Astrocyte of the spinal cord (primary cell): ENCODE measurements at places on chromosomes 7 and 10.

DNA sequence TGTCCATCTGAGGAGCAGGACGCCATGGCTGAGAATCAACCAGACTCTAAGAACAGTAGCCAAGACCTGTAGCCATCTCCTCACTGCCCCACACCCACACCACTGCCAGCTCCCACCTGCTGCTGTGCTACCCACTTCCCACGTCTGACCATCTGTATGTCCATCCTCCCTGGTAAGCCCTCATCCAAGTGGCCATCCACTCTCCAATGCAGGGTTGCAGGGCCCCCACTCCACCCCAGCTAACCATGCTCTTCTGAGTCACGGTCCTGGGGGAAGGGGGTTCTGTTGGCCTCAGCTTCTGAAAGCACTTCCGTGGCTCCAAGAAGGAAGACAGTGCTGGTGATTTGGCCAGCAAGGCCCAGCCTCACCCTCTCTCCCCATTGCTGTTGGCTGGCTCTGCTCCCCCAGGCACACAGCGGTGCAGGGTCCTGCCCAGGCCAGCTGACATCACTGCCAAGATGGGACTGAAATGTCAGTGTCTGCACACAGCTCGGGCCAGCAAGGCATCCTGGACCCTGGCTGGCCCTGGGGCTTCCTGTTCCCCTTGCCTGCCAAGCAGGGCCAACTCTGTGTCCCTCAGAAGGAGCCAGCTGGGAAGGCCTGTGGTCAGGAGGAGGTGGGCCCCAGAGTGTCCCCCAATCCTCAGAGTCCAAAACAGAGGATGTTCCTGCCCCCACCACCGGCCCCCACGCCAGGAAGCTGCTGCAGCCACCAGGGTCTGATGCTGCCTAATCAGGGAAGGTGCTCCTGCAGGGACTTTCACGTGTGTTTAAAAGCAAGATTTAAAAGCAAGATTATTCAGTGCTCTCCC is 17.5 kb downstream of the RASGEF1A start:
- DNase-seq: no peak

DNA sequence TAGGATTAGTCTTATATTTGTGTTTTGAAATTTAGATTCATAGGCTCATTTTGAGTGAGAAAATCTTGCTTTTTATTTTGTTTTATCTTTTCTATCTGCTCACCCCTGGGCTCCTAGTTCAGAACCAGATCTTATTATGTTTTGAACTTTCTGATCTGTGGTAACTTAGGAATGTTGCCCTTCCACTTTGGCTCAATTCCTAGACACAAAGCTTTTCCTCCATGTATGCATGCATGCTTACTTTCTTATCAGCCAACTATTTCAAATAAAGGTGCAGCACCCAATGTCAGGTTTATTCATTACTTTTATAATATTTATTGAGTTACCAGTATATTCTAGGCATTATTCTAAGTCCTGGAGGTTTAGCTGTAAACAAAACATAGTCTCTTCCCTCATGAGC is 374.8 kb upstream of the KIAA1217 start:
- DNase-seq: no peak

GRCh38 chr10:94219829-94220228 is 142.9 kb downstream of the NOC3L start:
- no peak for DNase-seq

- no peak for DNase-seq
These were observed 40.9 kb downstream of the RHOBTB1 start for GRCh38 chr10:60903096-60903495.

GRCh38 chr7:134444198-134444960 is 14.5 kb downstream of the AKR1B1 start:
- DNase-seq: no peak

GRCh38 chr10:94571081-94571480 is 25.5 kb downstream of the HELLS start:
- no peak for DNase-seq

GRCh38 chr10:50552771-50553535 is 70.8 kb downstream of the SGMS1 start:
- no peak for DNase-seq

DNA sequence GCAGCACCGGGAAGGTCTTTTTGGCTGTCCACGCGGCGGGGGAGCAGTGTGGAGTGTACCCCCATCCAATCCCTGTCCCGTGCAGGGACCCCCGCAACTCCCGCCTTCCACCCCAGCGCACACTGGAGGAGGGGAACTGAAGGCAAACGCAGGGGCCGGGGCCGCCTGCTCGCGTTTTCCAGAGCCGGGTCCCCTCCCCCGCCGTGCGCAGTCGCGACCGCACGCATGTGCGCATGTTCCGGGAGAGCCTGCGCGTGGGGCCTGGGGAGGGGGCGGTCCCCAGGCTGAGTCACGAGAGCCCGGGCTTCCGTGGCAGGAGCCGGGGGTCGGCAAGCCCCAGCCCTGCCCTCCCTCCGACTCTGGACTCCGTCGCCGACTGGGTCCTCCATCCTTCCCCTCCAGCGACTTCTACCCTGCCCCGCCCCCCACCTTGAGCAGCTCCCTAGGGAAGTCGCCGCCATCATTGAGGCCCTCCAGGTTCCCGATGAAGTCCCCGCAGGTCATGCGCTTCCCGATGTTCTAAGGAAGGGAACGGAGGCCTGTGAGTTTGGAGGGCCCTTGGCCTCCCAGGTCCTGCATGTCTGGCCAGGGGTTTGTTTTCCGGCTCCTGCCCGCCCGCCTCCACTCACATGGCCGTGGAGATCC is 8.0 kb downstream of the PSD start:
- no peak for DNase-seq

DNA sequence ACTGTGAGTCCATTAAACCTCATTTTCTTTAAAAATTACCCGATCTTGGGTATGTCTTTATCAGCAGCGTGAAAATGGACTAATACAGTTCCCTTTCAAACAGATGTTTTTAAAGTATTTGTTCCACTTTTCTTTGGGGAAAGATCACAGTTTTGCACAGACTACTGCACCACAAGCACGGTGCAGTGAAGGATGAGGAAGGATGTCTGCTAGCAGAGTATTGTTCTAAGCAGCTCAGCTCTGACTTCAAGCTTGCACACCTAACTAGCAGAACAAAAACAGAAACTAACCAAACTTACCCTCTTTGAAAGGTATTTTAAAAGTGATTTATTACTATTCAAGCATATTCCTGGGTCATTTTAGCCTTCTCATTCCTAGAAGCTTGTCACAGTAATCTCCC is 20.0 kb downstream of the THNSL1 start:
- no peak for DNase-seq

GRCh38 chr7:149398195-149398820 is 62.6 kb downstream of the ZNF777 start:
- DNase-seq: no peak

- no peak for DNase-seq
These were observed 43.4 kb downstream of the ZNF117 start for GRCh38 chr7:64947252-64948000.

DNA sequence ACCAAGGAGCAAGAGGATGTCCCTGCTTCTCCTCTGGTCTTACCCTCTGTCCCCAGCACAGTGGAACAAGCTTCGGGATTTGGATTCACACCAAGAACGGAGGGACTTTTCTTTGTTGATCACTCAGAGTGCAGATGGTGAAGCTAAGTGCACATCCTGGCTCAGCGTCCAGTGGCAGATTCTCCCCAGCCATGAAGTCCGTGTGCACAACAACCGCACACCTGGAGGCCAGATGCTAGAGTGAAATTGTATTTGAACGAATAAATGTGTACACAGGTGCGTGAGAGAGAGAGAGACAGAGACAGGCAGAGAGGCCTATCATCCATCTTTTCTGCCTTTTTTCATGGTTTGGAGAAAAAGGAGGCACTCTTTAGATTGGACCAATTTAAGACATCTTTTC is 31.5 kb downstream of the ASB13 start:
- no peak for DNase-seq

DNA sequence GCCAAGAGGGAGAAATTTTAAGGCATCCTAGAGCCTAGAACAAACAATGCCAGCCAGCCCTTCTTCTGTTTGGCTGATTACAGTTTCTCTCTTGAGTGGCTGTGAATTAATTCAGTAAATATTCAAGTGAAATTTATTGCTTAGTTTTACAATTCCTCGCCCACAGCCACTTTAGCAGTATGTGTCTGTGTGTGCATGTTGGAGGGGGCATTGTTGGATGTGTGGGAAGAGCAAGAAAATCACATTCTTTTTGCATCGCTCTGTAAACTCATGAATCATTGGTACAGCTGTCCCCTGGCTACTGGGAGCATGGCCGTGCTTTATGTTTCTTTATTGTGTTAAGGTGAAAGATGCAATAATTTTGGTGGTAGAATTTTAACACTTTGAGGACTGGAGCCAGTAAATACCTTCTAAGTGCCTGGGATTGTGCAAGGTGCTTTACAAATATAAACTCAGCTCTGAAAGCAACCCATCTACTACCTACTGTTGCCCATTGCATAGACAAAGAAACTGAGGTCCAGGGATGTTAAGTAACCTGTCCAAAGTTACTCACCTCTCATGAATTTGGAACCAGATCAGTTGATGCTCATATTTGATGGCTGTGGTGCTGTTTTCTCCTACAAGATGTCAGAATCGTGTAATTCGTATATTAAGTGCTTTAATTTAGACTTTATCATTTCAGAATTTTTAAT is 89.9 kb upstream of the BTBD16 start:
- peak; percentile 42 for DNase-seq
